NCI-H2081 (cell line): ENCODE measurements at places on chromosomes 2 and 18.

GRCh38 chr2:144501118-144501517 lies 18.8 kb downstream of the ZEB2 start:
- no peak for DNase-seq

DNA sequence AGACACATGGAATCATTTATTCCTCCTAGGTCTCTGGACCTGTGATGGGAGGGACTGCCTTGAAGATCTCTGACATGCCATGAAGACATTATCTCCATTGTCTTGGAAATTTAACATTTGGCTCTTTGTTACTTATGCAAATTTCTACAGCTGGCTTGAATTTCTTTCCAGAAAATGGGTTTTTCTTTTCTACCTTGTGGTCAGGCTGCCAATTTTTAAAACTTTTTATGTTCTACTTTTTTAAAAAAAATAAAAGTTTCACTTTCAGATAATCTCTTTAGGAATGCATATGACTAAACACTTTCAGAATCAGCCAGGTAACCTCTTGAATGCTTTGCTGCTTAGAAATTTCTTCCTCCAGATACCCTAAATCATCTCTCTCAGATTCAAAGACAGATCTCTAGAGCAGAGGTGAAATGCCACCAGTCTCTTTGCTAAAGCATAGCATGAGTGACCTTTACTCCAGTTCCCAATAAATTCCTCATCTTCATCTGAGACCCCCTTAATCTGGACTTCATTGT lies 209.6 kb downstream of the RPRM start:
- DNase-seq, result no peak

- no peak for DNase-seq
These were observed 67.9 kb downstream of the COL6A3 start for GRCh38 chr2:237345891-237346640.

DNA sequence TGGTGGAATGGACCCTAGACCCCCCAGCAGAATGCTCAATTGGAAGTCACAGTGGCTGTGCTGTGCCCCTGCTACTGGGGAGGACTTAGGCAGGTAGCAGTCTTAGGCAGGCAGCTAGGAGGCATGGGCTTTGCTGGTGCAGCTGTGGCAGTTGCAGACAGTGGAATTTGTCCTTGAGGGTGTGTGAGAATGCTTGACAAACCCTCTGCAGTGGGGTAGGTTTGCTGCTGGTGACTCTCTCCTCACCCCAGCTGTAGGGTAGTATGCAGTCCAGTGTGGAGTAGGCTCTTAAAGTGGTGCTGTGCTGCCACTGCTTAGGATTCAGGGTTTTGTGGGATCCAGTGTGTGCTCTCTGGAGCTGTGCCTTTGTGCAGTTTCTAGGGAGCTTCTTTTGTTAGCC lies 61.3 kb downstream of the NUP35 start:
- no peak for DNase-seq

GRCh38 chr2:29013057-29013780 lies 32.1 kb downstream of the TOGARAM2 start:
- DNase-seq, result no peak

- no peak for DNase-seq
These were observed 48.1 kb downstream of the CYRIA start for GRCh38 chr2:16617282-16618266.

DNA sequence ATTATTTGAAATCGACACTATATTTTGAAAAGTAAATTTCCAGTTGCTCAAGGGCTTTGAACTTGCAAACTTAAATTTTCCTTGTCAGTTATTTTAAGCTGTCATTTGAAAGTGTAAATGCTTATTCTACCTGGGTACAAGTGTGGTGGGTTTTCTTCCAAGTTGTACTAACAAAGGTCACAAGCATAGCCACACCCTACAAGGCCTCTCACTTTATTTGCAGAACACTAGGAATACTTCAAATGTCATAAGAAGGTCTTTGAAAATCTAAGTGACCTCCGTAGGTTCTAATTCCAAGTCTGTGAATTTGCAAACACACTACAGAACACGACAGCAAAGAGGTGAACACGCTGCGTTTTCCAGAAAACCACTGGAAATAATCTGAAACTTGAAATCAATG lies 9.3 kb upstream of the RMDN2 start:
- no peak for DNase-seq

DNA sequence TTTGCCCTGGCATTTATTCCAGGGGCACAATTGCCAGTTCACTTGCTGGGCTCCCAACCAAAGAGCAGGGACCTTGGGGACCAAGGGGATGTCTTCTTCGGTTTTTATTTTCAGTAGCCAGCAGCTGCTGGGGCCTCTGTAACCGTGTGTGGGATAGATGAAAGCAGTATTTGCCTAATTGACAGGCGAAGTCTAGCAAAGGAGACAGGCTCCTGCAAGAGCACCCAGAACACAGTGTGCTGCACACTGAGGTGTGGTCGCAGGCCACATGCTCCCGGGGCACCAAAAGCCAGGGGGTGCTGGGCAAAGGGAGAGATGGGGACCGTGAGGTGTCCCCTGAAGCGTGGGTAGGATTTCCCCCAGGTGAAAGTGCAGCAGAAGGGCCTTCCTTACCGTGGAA lies 5.3 kb downstream of the SAG start:
- no peak for DNase-seq

DNA sequence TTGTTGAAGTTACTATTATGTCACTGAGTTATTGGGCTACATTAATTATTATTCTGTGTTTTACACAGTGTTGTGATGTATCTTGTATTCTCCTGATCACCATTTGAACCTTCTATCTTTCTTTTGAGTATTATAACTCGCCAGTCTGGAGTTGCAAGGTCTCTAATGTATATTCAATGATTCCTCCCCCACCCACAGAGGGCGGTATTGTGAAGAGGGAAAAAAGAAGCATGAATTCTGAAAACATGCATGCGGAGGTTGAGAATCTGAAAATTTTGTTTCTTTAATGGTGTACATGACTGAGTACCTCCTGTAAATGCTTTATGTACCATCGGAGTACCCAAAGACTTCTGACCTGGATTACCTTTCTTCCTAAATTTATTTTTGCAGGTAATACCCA lies 266.6 kb downstream of the NR4A2 start:
- DNase-seq, result peak; percentile 22
